ENCODE measurements at places on chromosomes 1 and 21.

DNA sequence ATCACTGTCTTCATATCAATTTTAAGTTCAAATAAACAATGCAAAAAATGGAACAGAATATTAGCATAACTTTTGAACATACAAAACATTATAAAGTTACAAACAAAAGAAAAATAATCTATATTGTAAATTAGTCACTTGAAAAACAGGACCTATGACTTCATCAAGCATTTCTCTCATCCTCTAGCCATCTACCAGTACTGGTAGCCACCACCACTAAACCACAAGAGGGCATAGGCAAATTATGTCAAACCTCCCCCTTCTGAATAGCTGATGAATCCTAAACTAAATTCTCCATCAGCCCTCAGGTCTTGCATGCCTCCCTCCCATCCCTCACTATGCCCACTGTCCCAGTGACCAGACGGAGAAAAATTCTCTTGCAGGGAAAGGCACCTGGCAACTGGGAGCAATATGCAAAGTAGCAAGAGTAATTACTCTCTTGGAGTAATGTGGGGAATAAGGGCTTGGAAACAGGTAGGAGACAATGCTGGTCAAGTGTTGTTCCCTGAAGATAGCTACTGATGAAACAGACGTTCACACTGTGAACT lies 37.1 kb downstream of the SSX2IP start:
- no peak for DNase-seq

DNA sequence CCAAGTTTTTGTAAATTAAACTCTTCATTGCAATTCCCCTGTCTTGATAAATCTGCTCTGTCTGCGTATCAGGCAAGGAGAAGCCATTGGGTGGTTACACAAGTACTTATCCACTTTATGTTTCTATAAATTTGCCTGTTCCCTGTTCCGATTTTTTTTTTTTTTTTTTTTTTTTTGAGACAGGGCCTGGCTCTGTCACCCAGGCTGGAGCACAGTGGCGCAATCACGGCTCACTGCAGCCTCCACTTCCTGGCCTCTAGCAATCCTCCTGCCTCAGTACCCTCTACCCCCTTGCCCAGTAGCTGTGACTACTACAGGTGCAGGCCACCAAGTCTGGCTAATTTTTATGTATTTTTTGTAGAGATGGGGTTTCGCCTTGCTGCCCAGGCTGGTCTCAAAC lies 11.1 kb upstream of the CSRP1 start:
- no peak for DNase-seq

- no peak for DNase-seq
Observed at GRCh38 chr1:28256197-28256827, 3.0 kb upstream of the SESN2 start.

- DNase-seq: no peak
Observed at GRCh38 chr1:84737590-84737989, 47.3 kb upstream of the SSX2IP start.

Data from stimulated activated CD4-positive, alpha-beta T cell treated with anti-CD3 and anti-CD28 coated beads, Interleukin-2, amount 100 ng/mL, for 4 hours (primary cell).